ENCODE measurements at places on chromosomes 2 and 18.

- no peak for DNase-seq
Measured at GRCh38 chr18:44850001-44850400, 169.3 kb downstream of the SETBP1 start.

- DNase-seq = no peak
Measured at GRCh38 chr2:137969418-137969765, 5.1 kb downstream of the HNMT start.

- DNase-seq = no peak
Measured at GRCh38 chr18:34493099-34493544, 217.0 kb upstream of the DTNA start.

- no peak for DNase-seq
Measured at GRCh38 chr2:233974530-233975071, 57.4 kb downstream of the TRPM8 start.

DNA sequence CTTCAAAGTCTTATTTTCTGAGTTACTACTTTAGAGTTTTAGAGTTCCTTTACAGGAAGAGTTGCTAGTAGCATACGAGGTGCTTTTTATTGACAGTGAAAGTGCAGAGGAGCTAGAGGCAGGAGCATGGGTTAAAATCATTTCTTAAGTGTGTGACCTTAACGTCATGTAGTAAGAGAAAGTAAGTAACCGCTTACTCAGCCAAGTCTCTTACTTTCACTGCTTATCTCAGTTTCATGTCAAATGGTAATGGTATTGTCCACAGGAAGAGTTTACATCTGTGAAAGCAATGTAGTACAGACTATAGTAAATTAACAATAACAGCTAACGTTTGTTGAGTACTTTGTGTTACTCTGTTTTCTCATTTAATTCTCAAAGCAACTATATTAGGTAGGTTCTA, 12.6 kb downstream of the NDUFAF7 start:
- DNase-seq = no peak

DNA sequence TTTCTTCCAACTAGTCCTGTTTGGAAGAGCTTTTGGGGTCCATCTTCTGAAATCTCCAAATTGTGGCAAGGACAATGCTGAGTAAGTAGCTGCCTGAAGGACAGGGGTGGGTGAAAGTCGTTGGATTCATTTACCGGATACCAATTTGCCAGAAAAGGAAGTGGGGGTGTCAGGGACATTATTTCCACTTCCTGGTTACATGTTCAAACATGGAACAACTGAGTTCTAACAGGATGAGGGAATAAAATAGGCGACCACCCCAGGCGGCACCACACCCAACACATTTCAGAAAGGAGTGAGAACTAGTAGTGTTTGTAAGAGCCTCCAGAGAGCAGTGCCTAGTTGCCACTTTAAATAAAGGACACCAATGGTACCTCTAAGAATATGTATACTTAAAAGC, 158.6 kb upstream of the SERTAD2 start:
- DNase-seq = no peak

DNA sequence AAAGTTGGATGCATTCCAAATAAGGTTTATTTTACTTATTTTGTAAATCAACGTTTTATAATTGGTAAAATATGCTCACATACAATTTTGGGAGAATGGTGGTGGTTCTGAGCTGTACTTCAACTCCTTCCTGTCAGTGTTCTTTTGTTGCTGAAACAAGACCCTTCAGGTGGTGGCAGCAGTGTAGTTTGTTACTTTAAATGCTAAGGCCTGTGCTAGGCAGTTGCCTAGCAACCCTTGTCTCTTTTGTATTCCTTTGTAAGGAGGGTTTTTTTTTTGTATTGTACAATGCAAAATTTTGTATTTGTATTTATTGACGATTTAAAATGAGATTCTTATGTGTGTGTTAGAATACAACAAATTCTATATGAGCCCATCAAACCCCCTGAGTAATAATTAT, 166.0 kb upstream of the FAM98A start:
- no peak for DNase-seq

DNA sequence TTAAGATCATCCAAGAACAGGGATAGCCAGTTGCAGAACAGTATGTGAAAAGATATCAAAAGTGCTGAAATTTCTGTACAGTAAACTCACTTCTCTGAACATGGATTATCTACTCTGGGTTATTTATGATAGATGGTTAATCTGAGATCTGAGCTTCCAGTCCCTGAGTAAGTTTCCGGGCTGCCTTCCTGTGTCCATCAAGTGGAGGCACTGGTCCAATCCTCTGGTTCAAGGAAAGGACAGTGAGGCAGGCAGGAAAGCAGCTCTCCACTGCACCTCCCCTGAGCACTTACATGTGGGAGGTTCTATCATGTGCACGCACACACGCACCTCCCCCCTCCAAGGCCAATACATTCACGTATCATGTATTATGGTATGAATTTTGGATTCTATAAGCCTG, 32.5 kb downstream of the GPR45 start:
- no peak for DNase-seq

DNA sequence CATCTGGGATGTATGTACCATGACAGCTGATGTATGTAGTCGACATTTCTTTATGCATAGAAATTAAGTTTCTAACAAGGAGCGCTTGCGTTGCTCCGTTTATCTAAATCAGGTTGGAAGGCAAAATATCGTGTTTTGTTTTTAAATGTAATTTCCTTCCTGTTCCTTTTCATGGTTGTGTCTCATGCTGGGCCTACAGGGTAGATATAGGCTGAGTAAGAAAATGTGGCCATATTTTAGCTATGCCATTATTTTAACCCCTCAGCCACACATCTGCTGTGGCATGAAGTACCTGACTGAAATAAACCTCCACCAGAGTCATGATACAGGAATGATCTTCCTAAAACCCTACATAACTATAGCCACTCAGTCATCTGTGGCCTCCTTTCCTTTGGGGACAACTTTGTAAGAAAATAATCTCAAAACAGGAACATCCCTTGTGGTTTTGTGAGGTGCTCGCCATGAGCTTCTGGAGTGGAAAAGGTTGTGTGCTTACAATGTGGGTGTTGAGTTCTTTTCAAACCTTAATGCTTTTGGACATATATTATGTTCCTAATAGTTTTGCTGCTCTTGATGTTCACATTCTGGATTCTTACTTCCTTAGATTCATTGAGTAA, 214.3 kb downstream of the FAM210A start:
- no peak for DNase-seq

DNA sequence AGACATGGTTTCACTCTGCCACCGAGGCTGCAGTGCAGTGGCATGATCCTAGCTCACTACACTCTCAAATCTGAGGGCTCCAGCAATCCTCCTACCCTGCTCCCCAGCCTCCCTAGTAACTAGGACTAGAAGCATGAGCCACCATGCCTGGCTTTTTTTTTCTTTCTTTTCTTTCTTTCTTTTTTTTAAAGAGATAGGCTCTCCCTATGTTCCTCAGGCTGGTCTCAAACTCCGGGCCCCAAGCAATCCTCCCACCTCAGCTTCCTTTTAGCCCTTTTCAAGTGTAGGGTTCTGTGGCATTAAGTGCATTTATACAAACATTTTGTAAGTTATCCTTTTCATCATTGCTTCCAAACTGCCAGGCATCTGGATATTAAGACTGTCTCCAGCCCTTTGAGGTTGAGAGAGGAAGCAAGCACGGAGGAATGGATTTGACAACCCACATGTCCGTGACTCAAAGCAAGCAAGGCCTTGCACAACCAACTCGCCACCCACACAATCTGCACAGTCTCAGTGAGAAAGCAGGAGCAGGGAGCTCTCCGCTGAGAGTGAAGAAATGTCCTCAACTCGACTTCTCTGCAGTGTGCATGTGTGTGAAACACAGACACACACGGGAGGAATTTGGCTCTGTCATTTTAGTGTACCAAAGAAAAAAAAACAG, 65.6 kb downstream of the ATP8B1 start:
- no peak for DNase-seq

DNA sequence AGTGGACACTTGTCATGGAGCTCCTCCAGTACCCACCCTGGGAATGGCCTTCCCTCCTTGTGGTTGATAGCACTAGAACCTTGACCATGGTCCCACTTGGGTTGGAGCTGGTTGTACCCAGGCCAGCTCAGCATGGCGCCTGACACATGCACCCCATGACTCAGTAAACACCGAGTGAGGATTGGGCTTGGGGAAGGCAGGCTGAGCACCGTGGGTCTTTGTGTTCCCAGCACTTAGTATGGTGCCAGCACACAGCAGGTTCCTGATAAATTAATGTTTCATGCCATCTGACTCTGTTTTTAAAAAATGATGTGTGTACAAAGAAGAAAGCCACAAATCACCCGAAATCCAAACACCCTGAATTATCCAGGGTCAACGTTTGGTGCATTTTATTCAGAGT, 69.8 kb downstream of the CIB4 start:
- no peak for DNase-seq

DNA sequence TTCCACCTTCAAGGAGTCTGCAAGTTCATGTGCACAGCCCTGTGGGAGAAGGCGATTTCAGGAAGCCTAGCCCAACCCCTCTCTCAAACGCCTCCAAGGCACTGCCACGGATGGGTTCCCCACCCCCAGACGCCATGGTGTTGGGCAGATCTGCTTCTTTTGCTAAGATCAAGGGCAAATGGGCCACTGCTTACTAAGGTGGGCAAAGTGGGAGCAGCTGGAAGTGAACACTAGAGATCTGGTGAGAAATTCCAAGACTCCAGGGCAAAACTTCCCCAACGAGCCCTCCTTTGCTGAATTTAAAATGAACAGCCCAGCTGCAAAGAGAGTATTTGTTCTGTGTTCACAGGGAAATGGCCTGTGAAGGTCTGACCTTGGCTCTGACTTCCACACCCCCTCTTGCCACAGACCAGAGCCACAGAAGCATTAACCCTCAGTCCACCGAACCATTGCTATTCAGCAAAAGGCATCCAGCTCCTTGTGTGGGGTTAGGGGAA, 45.1 kb upstream of the ZBTB7C start:
- DNase-seq = no peak

DNA sequence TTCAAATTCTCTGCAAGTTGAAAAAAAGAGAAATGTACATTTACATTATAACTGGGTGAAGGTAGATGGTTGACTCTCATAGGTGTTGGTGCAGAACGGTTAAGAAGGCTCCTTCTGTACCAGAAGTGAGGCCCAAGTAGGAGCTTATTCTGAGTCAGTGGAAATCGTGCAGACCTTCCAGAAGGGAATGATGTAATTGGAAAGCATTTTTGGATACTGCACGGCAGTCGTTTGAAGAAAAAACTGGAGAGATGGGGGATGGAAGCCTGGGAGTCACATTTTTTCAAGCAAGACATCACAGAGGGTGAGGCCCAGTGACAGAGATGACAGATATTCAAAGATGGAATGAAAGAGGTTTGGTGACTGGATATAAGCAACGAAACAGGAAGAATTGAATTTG, 39.4 kb downstream of the HRH4 start:
- DNase-seq = no peak

DNA sequence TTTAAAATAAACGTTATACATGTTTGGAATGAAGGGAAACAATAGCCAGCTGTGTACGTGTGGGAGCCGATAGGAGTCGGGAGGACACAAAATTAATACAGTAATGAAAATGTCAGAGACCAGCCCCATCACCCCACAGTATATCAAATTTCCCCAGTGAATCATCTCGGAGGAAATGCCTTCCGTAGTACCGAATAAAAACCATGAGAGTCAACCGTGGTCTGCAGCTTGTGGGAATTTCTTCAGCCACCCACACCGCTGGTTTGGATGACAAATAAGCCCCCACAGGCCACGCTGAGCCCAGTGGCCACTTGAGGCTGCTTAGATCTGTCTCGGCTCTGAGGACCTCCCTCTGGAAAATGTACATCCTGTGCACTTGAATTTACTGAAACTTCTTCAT, 133.7 kb downstream of the COL6A3 start:
- DNase-seq = no peak

DNA sequence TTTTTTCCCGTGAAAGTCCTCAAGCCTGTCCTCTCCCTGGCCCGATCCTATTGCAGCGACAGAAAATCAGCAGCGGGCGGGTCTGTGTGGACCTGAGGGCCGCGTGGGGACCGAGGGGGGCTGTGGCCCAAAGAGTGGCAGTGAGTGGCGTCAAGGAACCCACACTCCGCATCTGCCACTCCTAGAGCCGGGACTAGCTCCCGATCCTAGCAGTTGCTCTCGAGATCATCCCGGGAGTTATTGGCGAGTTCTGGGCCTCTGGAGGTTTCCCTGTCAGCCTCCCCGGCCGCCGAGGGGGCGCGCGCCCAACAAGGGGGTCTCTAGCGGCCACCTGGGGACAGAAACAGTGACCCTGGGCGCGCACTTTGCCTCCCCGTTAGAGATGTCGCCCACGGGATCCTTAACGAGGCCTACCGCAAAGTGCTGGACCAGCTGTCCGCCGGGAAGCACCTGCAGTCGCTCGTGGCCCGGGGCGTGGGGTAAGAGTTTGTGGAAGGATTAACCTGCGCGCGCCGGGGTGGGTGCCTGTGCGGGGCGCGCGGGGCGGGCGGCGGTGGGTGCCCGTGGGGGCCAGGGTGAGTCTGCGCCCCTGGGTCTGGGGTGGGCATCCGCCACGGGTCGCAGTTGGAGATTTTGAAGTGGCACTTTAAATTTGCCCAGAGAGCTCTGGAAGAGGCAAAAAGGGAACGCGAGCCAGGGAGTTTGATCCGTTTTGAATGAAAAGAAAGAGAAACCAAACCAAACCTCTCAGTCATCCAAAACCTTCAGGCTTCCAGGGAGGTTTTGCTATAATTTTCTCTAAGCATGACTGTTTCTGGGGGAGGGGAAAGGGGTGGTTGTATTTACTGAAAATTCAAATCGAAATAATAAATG, 3.5 kb downstream of the ADCYAP1 start:
- no peak for DNase-seq

GRCh38 chr2:157476953-157477709, 33.2 kb upstream of the CYTIP start:
- DNase-seq = no peak

GRCh38 chr2:188068093-188068492, 223.6 kb upstream of the GULP1 start:
- DNase-seq = no peak

DNA sequence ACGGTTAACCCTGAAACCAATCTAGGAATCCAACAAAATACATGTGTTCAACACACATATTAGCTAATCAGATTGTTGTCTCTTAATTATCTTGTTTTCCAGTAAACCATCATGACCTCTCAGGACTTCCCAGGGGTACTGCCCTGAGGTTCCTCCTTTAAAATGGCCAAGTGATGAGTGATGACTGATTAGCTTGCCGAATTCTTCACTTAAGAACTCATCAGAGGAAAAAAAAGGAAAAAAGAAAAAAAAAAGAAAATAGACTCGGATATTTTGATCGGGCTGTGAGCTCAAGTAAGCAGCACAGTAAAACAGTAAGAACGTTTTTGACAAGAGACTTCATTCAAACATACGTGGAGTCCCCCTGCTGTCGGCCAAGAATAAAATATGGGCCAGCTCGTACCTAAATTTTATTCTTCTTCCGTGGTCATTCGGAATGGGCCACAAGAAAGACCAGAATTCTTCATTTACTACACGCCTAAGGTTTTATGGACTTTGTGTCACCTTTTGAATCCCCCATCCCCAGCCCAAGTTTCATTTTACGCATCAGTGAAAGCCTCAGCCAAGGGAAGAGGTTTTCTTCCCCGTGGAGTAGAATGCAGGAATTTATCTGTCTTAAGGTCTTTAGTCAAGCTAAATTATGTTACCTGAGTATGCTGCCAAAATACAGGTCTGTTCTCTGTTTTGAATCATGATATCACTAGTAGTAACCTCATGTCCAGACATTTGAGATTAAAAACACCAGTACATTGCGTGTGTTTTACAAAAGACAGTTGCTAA, 40.5 kb downstream of the COLEC12 start:
- DNase-seq = no peak

Data from activated CD4-positive, alpha-beta T cell treated with anti-CD3 and anti-CD28 coated beads for 24 hours (primary cell).